M059J (cell line): ENCODE measurements at places on chromosomes 11 and 22.

DNA sequence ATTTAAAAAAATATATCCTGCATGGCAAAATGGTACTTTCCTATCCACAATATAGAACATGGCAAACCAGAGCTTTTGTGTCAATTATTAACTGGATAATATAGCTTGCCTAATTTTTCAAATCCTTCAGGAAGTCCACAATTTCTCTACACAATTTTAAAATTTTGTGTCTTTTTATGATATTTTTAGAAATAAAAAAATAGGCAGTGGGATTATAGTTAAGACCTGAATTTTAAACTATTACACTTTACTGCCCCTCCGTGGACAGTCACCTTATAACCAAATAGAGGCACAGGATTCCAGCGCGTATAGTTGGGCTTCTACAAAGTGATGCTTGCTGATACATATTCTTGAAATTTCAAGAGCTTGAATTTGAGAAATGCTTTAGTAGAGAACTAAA, 2.1 kb upstream of the DMC1 start:
- DNase-seq, result peak; percentile 51

DNA sequence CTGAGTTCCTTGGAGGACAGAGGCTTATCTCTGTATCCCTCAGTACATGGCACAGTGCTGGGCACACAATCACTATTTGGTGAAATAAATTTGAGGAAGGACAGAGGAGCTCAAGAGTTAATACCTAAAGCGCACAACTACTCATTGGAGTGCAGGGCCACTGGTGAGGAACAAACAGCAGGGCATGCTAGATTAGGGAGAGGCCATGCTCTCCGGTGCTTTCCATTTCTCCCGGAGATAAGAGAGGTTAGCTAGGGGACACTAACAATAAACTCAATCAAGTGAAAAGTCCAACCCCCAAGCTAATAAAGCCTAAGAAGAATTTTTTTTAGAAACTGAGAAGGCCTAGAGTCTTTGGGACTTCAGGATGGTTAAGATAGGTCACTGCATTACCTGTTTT, 29.1 kb downstream of the NFRKB start:
- DNase-seq, result peak; percentile 15

GRCh38 chr11:65388731-65389130, 2.3 kb downstream of the FRMD8 start:
- no peak for DNase-seq

GRCh38 chr11:59810911-59811259, 307 bp upstream of the MRPL16 start:
- no peak for DNase-seq

DNA sequence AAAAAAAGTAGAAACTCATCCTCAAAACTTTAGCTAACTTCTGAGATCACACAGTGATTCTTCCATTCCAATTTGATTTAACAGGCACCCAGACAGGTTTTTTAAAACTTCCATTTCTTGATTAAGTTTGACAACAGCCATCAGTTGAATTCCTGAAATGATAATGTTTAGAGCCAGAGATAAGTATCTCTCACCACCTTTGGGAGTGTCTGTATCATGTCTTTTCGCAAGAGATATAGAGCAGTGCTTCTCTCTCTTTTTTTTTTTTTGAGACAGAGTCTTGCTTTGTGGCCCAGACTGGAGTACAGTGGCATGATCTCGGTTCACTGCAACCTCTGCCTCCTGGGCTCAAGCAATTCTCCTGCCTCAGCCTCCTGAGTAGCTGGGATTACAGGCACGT, 41.7 kb upstream of the BMAL1 start:
- no peak for DNase-seq

DNA sequence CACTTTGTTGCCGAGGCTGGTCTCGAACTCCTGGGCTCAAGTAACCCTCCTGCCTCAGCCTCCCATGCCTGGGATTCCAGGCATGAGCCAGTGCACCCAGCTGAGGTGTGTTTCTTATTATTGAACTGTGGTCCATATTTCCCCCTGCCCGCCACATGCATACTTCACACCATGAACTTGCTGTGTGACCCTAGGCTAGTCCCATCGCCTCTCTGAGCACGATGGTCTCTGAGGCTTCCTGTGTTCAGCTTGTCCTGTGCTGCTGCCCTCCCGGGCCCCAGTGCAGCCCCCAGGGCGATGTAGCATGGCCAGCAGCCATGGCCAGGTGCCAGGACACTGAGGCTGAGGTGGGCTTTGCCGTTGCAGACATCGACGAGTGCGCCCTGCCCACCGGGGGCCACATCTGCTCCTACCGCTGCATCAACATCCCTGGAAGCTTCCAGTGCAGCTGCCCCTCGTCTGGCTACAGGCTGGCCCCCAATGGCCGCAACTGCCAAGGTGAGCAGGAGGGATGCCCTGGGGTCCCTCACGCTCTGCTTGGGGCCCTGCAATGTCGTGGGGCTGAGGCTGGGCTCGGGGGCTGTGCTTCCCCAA, 45.7 kb downstream of the FBLN1 start:
- no peak for DNase-seq

DNA sequence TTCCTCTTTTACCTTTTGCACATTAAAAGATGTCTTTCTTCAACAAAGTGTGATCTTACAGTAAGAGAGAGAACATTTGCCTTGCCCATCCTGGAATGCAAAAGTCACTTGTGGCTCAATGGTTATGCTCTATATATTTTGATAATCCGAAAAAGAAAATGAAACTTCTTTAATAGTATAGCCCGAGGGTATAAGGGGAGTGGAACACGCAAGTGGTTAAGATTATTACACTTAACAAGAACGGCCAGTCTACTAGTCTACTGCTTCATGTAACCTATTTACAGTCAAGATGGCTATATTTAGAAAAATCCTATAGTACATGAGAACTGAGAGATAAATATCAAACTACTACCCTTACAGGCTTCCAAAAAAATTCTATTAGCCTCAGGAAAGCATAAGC, 86.1 kb downstream of the CADM1 start:
- peak; percentile 32 for DNase-seq

- DNase-seq, result peak; percentile 57
These were observed 9.8 kb upstream of the FAM111B start for GRCh38 chr11:59097113-59097708.

DNA sequence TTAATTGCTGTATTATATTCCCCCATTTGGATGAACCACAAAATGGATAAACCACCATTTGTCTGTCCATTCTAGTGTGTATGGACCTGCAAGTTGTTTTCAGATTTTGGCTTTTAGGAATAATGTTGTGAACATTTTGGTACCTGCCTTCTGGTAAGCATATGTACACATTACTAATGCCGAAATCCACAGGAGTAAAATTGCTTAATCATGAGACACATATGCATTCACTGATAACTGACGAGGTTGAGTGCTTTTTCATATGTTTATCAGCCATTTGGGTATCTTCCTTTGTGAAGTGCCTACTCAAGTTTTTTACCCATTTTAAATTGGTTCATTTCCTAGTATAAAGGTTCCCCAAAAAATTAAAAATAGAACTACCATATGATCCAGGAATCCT, 34.2 kb downstream of the OSBP2 start:
- no peak for DNase-seq

GRCh38 chr11:115819014-115819413, 314.8 kb upstream of the CADM1 start:
- no peak for DNase-seq

DNA sequence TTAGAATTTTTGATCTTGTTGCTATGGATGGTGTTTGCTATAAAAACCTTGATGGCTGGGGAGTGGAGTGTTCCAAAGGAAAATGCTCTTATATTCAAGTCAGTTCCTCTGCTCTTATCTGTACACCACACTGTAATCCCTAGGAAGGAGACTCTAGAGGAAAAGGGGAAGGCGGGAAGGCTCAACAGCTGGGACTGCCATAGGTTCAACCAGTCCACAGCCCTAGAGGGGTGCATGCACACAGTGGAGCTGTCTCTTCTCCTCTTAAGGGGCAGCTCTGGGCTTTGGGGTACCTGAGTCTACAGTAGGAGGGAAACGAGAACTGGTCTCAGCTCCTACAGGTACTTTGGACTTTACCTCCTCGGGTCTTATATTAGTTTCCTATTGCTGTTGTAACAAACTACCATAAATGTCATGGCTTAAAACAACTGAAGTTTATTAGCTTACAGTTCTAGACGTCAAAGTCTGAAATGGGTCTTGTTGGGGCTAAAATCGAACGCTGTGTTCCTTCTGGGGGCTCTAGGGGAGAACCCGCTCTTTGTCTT, 77.2 kb upstream of the ZBED5 start:
- no peak for DNase-seq

DNA sequence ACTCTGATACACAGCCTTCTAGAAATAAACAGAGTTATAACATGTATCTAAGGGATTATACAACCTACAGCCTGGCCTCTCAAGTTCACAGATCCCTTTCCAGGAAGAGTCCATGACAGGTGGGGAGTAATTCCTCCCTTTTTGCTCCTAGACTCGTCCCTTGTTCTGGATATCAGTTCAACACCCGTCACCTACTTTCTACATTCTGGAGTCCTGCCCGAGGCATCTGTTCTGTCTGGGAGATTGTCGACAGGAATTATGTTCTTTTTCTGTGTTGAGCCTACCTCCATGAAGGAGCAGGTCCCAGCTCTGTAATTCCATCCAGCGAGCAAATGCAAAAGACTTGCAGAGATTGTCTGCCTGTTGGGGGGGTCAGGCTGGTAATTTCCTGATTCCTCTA, 224.6 kb upstream of the NTM start:
- DNase-seq, result no peak

DNA sequence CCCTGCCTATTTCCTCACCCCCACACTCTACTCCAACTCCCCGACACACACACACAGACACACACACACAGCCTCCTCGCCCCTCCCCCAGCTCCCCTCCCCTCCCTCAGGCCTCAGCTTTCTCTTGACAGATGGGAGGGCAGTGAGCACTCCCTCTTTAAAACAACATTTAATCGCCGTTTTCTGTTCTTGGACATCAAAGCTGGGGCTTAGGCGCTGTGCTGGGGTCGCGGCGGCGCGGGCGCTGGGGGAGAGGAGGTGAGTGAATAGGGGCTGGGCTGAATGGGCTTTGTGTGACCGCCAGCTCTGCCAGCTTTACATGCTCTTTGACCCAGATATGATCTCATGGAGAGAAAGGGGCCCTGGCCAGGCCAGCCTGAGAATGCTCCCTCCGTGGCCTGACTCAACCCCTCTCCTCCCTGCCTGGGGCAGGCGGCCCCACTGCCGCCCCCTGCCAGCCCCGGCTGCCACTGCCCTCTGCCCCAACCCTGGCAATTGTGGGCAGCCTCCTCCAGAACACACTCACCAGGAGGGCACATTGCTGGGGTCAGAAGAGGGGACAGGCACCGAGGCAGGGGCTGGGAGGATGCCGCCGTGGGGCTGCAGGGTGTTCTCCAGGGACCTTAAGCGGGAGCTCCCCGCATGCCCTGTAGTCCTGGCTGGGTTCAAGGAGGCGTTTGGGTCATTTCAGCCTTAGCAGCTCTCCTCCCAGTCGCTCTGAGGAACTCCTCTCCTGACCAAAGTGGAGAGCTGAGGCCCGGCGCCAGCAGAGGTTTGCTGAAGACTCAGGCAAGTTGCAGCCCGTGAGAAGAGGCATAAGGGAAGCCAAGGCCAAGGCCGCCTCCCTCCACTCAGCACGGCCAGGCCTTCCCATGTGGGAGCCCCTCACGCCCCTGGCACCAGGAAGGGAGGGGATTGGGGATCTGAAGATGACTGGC, 38.3 kb upstream of the NNMT start:
- DNase-seq, result no peak

DNA sequence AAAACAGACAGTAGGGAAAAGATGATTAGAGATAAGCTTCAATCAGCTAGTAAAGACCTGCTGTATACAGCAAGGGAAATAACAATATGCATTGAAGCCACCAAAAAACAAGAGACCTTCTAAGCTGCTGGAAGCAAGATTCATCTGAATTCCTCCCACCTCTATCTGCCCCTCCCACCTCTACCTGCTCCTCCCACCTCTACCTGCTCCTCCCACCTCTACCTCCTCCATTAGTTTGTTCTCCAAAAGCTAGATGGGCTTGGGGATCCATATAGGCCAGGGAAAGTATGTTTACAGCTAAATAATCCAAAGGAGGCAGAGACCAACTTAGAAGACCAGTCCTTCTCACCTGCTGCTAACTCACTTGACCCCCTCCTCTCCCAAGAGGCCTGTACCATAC, 33.2 kb downstream of the PAK1 start:
- no peak for DNase-seq

GRCh38 chr11:34540870-34541269, 27.3 kb upstream of the ELF5 start:
- no peak for DNase-seq

GRCh38 chr22:39558254-39558727, 12.3 kb upstream of the CACNA1I start:
- DNase-seq, result no peak

GRCh38 chr22:44337678-44338004, 24.9 kb upstream of the SHISAL1 start:
- peak; percentile 68 for DNase-seq

DNA sequence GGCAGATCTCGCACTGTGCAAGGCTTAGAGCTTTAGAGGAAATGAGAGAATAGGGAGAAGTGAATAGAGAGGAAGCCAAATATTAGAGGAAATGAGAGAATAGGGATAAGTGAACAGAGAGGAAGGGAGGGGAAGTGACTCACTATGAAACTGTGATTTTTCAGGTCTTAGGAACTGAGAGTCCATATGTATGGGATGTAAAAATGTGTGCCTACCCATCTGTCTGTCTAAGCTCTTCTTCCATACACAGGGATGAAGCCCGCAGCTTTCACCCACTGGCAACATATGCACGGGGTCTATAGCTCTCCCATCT, 6.4 kb upstream of the CCDC86 start:
- DNase-seq, result no peak

- DNase-seq, result peak; percentile 62
These were observed 8.7 kb downstream of the DRAP1 start for GRCh38 chr11:65927904-65928397.
